Sigmoid colon (tissue), 7 donors: ENCODE measurements at places on chromosomes 1 and 21. TPM values are rescaled to one million over a fixed set of nuclear protein-coding genes. Genes with fewer than 3 reads are reported as not detected.

DNA sequence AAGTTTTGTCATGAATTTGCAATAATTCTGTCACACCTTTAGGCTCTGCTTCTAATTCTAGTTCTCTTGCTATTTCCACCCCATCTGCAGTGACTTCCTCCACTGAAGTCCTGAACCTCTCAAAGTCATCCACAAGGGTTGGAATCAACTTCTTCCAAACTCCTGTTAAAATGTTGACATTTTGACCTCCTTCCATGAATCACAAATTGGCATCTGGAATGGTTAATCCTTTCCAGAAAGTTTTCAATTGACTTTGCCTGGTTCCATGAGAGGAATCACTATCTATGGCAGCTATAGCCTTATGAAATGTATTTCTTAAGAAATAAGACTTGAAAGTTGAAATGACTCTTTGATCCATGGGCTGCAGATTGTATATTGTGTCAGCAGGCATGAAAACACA, 19.7 kb upstream of the SFT2D2 start:
- no peak for DNase-seq

DNA sequence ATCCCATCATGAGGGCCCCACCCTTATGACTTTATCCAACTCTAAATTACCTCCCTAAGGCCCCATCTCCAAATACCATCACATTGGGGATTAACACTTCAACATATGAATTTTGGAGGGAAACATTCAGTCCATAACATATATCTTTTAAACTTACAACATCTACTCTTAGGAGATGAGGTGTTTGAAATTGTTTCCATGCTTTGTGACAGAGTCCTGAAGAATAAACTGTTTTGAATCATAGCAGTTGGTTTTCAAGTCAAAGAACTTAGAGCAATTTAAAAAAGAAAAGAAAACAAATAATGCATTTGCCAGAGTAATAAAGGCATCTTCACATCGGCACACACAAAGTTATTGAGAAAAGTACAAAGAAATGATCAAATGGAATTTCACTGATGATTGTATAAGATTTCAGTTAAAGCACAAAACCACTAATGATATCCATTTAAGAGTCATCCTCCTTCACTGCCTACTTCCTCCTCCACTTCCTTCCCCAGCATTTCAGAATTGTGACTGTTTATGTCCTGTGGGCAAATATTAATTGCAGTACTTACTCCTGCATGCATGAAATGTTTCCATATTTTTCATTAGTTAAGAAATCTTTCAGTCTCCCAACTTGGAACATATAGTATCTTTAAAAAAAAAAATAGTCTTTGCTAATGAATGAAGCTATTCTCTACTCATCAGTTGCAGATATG, 202.0 kb downstream of the LRRC40 start:
- no peak for DNase-seq

- no peak for DNase-seq
Observed at GRCh38 chr1:36109041-36109679, 15.9 kb downstream of the COL8A2 start.

DNA sequence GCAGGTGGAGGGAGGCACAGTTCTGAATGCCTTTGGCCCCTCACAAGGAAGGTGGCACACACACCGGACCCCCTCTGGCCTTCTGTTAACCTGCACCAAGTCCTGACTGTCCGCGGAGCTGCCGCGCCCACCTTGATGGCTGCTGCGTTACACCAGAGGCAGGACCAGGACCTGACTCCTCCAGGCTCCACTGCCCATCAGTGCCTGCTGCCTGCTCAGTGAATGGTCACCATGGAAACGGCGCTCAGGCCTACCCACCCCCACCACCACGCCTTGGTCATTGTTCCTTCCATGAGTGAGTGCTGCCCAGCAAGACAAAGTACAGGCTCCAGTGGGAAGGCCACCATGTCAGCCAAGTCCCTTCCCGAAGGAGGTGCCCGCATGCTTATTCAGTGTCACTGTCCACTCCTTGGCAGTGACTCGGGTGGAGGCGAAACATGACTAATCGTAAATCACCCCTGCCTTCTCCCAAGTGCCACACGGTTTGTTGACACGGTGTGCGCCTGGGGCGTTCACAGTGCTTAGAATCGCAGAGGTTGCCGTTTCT, 57.3 kb downstream of the SLC37A1 start:
- peak; percentile 55 for DNase-seq

DNA sequence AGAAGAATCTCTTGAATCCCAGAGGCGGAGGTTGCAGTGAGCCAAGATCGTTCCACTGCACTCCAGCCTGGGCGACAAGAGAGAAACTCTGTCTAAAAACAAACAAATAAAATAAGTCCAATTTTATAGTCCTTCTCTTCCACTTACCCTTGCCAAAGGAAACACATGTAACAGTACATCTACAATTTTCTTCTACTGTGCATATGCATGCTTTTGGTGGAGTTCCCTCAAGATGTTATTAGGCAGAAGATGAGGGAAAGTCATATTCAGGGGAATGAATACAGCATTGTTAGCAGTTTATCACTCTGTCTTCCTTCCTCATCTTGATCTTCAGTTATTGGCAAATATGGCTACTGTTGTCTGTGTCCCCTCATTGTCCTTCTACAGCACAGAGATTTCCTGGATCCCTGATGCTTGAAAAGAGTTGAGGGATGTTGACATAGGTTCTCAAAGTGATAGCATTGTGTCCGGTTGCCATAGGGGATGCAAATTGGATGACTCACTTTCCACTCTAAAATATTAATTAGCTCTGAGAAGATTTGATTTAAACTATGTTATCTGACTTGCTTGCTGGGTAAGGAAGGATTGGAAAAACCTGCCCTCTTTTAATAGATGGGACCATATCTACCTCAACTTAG, 1173.6 kb downstream of the KCNT2 start:
- no peak for DNase-seq

GRCh38 chr21:28754862-28755261, 237.8 kb downstream of the LTN1 start:
- DNase-seq: no peak

DNA sequence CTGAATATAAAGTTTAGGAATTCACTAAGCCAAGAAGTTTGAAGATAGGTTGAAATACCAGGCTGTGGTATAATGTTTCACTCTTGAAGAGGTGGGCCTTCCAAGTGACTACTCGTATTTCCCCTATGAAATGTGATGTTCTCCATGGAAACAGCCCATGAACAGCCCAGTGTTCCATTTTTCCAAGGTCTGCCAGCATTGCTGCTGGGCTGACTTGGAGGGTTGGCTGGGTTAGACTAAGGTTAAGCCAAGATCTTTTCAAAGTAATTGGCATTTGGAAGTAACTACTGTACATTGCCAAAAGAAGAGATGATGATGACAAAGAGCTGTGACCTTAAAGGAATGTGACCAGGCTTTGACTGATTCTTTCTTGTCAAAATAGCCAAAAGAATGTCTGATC, 73.8 kb downstream of the RPE65 start:
- DNase-seq: no peak

DNA sequence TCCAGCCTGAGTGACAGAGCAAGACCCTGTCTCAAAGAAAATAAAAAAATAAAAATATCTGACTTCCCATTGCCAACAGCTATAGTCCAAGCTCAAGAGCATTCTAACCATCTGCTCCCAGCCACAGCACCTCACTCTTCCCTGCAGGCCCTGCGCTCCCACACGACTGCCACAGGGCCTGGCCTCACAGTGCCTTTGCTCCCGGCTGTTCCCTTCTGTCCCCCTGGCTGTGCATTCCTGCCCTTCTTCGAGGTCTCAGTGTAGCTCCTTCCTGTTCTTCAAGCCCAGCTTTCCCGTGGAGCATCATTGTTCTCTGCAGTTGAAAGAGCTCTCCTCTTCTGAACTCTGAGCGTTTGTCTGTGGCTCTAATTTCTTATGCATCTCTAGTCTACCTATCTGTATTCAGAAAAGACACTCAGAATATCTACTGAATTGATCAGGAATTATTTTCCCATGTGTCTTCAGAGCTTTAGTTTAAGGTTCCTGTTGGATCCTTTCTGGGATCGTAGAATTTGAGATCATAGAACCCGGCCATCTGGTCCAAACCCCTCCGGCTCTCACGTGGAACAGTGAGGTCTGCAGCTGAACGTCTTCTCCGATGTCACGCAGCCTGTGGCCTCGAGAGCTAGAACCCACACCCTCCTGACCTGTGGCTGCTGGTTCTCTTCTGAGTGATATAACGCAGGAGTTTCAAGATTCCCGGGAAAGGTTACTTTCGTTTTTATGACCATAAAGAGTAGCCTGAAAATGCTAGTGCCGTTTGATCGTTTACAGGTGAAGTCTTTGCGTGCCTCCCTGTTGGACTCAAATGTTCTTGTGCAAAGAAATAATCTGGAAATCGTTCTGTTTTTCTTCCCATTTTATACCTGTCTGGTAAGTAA, 54.4 kb downstream of the DOP1B start:
- DNase-seq: no peak

The TCP10L gene
- 2.8 TPM for total RNA-seq

The NR1I3 gene
- total RNA-seq: not detected

The S100A7 gene
- total RNA-seq: not detected

The AIM2 gene
- total RNA-seq: not detected
